Activated CD4-positive, alpha-beta T cell treated with anti-CD3 and anti-CD28 coated beads, Interleukin-2, amount 50 U/mL, for 1 hour (primary cell): ENCODE measurements at places on chromosomes 2 and 18.

GRCh38 chr2:156457523-156458517, 21.6 kb downstream of the GPD2 start:
- DNase-seq = no peak

GRCh38 chr2:194765723-194766122, 891.3 kb upstream of the SLC39A10 start:
- no peak for DNase-seq

- DNase-seq = no peak
Measured at GRCh38 chr2:168684921-168685599, 117.4 kb upstream of the NOSTRIN start.

- DNase-seq = no peak
Measured at GRCh38 chr2:101386599-101387150, 628 bp downstream of the CREG2 start.

DNA sequence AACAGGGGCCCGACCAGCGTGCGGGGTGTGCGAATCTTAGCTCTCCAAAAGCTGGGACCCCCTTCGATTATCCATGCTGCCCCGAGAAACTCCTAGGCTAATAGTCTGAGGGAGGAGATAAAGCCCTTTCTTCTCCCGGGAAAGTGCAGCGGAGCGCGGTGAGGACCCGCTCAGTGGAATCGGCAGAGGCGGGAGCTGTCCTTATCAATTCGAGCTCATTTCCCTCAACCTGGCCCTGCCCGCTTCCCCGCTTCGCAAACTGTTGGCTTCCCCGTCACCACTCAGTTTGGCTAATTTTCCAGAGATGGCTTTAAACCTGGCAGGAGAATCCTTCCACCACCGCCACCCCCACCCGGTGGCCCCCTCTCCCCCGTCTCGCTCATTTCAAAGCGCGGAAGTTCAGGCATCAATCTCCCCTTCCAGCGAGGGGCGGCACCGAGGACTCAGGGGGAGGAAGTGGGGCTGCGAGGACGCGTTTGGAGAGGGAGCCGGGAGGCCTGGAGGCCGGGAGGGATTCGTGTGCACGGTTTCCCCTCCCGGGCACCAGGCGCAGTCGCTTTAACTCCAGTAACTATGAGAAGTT, 1.6 kb downstream of the KLHL14 start:
- DNase-seq = no peak

GRCh38 chr2:240701736-240702639, 10.3 kb downstream of the AQP12A start:
- no peak for DNase-seq

- DNase-seq = no peak
Measured at GRCh38 chr18:8139127-8139527, 470.1 kb upstream of the RAB12 start.
